Cerebellar nuclear complex (tissue), 1 donor: ENCODE measurements at places on chromosomes 13 and 19.

DNA sequence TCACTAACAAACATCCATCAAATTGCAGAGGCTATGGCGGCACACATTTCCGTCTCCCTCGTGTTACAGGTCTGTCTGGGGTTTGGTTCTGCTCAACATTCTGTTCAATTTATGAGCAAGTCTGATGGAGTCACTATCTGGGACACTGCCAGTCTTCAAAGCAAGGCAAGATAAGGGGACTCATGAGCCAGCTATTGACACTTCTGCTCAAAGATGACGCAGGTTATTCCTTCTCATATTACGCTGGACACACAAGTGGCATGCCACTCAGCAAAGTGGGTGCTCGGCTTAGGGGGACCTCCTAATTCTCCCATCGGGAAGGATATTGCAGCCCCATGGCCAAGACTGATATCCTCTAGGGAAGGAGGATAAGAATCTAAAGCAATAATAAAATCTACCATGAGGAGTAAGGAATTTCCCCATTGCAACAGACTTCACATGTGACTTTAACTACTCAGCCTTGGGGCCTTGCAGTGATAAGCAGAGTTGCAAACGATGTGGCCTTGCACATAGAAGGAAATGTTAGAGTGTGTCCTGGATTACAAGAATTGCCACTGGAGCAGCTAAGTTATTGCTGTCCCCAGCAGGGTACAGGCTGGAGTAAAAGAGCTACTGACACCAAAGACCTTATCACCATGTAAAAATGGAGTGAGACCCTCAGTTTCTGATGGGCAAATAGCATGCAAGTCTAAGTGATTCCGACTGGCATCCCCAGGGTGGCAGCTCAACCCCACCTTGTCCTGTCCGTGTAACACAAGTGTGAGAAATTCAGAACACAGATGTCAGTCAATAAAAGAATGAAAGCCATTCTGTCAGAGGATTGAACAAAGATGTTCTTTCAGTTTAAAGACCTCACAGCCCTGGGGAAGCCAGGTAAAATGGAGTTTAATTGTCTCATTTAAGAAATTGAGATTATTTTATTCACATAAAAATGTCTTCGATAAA, 306.1 kb downstream of the IRS2 start:
- no peak for DNase-seq

DNA sequence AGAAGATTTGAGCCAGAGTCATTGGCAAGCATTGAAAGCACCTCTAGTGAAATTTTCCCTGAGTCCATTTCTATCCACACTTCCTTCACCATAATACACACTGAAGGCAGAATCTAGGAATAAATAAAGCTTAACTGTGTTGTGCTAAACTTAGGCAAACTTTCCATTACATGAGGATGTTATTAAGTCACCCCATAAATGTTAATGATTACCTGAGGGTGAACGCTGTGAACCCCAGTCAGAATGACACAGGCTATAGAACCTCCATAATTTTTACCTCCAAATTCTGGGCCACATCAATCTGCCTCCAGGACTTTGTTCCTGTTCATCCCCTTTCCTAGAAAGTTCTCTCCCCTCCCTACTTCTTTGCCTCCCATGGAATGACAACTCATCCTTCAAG, 71.0 kb downstream of the RAP2A start:
- DNase-seq, result no peak

GRCh38 chr19:28493884-28494283, 719.1 kb downstream of the UQCRFS1 start:
- DNase-seq, result no peak

DNA sequence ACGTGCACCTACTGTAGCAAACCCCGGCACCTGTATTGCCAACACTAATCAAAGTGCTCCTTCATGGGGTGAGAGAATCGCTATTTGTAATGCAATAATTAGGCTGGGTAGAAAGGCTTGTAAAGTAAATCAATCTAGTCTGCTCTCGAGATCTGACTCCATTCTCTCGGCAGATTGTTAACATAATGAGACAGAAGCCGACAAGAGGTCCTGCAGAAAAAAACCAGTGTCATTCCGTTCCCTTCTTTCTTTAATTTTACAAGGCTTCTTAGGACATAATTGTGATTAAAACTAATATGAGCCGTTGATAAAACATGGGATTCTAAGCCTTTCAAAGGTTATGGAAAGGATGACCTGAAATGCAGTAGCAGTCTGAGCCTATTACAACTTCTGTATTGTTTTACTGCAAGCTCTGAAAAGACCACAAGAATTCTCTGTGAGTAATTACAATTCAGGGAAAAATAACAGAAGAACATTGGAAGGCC, 530.0 kb downstream of the PCDH9 start:
- DNase-seq, result no peak

- DNase-seq, result no peak
Observed at GRCh38 chr19:52270266-52270885, 989 bp downstream of the ZNF766 start.

- DNase-seq, result no peak
Observed at GRCh38 chr13:102176846-102177245, 225.0 kb downstream of the FGF14 start.

- no peak for DNase-seq
Observed at GRCh38 chr13:61700620-61701019, 285.0 kb upstream of the PCDH20 start.

- no peak for DNase-seq
Observed at GRCh38 chr19:48928164-48929025, 5.1 kb upstream of the DHDH start.

GRCh38 chr19:46856062-46857022, 4.5 kb upstream of the ARHGAP35 start:
- peak; percentile 93 for DNase-seq

GRCh38 chr13:27040826-27041108, 130.8 kb downstream of the USP12 start:
- no peak for DNase-seq

GRCh38 chr19:49140951-49141350, 14.2 kb downstream of the HRC start:
- no peak for DNase-seq

DNA sequence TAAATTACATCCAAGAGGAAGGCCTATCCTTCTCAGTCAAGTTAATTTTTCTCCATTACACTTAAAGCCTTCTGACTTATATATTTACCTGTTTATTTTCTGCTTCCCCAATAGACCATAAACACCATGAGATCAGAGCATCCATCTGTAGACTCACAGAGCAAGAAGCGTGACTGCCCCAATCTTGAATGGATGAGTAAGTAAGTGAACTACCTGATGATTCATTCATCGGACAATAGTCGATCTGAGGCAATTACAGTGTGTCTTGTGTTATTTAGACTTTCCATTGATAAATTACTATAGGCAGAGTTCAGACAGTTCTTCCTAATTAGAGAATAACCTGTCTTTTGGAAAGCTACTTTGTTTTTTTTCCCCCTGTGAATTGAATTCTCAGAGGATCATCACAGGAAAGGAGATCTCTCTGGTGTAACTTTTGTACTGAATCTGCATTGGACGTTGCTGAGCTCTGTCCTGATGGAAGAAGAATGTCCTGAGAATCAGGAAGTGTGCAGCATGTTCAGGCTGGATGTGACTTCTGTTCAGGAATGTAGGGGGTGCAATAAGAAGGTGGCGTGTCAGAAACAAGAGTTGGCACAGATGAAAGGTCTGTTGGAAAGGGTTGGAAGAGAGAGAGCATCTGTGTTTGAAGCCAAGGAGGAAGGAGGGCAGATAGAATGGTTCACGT, 367.0 kb downstream of the NALCN start:
- DNase-seq, result no peak

DNA sequence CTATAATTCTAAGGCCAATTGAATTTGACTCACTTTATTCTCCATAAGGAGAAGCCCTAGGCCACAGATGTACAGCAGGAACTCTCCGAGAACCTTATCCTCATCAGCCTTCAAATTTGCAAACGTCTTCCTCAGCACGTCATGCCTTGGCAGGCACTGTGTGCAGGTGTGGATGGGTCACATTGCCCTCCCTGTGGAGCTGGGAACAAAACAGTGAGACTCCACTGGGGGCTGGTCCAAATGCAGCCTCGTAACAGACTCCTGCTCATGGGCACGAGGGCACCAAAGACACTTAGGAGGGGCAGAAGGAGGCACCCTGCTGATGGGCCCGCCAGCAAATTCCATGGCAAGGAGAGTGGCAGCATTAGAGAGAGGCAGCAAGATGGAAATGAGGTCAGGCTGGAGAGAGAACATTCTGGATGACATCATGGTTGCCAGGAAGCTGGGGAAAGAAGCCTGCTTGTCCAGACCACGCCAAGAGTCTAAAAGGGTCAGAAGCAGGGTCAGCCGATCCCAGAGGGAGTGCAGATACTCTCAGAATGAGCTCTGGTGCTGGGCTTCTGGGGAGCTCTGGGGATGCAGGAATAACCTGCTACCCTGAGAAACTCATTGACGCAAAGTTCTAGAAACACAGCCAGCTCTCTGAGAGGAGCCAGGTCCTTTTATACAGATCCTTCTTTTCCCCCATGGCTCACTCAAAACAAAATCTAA, 242.2 kb downstream of the B3GLCT start:
- no peak for DNase-seq

DNA sequence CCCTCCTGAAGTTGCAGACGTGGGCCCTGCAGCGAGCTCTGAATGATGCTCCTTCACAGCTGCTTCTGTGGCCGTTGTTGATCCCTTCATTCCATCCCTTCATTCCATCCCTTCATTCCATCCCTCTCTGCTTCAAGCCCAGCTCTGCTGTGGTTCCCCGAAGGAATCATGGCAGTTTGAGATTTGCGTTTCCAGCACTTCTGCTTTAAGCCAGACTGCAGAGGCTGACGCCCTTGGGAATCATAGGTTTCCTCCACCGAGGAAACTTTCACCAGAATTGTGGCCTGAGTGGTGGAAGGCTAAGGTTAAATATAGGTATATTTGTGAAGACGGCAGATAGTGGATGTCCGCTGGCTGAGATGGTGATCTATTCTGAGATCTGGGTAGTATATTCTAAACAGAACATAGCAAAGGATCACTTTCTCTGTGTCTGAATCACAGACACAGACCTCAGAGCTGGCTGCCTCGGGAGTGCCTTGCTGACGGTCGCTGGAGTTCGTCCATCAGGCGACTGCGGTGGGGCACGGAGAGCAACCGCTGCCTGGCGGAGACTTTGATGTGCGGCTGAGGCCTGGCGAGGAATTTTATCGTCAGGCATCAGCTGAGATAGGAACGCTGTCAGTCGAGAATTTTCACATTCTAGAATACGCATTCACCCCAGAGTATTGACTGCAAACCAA, 42.8 kb upstream of the DCUN1D2 start:
- DNase-seq, result no peak

DNA sequence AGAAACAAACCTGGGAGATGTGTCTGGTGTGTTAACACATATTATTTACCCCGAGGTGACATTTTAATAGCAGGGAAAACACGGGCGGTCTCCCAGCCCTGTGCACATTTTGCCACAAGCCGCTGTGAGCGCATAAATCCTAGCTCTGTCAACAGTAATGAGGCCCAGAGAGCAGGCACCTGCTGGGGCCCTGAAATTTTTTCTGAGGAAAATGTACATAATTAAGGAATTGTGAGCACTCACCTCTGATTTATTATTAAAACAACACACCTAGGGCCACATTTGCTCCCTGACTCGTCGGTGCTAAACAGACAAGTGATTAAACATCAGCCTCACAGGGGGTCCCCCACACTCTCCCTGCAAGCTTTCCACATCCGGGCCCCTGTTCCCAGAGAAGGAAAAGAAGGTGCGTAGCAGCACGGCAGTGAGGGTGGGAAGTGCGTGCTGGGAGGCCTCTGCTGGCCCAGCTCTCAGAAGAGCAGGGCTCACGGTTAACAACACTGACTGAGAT, 616.3 kb downstream of the UQCRFS1 start:
- DNase-seq, result no peak

GRCh38 chr13:95455782-95456181, 96.7 kb upstream of the CLDN10 start:
- DNase-seq, result no peak

GRCh38 chr19:50557009-50557613, 11.1 kb downstream of the LRRC4B start:
- DNase-seq, result no peak

DNA sequence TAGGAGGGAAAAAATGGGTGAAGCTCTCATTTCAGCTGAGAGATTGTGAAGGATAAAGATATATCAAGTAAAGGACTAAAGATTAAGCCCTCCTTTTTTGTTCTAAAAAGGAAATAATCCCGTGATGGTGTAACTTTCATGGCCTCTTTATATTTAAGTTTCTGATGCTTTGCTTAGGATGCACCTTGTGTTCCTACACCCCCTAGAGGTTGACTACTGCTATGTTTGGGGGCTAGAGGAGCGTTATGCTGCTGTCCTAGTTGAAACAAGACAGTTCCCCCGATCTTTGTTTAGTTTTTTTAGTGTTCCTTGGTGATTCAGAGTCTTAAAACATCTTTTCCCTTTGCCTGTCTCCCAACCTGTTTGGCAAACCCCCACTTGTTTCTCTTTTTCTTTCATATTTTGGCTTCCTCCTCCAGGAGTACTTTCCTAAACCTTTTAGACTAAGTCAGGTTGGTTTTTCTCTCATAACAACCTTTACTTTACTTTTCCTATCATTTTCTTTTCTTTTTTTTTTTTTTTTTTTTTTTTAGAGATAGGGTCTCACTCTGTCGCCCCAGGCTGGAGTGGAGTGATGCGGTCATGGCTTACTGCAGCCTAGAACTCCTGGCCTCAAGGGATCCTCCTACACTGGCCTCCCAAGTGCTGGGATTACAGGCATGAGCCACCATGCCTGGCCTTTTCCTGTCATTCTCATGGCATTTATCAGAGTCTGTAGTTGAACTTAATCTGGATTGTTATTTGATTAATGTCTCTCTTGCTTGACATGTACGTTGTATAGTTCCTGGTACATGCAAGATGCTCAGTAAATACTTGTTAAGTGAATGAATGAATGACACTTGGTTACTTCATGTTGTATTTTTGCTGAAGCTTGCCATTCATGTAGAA, 2.8 kb downstream of the UBA2 start:
- DNase-seq, result no peak

- DNase-seq, result no peak
Observed at GRCh38 chr19:41435936-41436673, 3.6 kb downstream of the DMAC2 start.

GRCh38 chr13:30148786-30149185, 158.6 kb downstream of the KATNAL1 start:
- peak; percentile 72 for DNase-seq

DNA sequence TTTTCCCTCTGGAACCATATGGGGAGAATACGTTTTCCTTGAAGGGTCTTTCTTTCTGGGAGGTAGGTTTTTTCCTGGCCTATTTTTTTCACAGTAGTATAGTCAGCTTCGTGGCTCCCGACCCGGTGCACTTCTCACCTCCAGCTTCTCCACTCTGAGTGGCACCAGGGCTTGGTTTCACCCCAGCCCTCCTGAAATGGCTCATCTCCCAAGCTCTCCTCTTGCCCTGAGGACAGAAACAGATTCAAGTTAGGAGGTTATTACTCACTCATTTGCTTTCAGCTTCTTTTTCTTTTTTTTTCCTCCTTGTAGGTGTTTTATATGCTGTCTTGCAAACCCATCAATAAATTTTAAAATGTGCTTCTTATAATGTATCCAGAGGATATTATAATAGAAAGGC, 199.3 kb downstream of the RFC3 start:
- no peak for DNase-seq

DNA sequence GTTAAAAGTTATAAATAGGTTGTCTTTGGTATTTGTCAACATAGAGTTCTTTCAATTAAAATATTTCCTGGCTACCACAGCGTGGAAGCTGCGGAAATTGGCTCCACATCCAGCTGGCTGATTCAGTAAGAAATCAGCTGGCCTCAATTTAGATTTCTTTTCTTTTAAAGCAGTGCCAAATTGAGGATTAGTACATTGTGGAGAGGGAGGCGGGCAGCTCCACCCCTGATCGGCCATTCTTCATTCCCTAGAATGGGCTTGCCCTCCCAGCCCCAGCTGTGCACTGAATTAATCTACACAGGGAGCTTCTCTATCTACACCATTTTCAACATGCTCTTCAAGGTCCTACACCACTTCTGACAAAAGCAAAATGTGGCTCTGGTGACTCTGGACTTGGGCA, 624.8 kb downstream of the DACH1 start:
- DNase-seq, result no peak
